ENCODE measurements at places on chromosomes 4 and X. TPM values are rescaled to one million over a fixed set of nuclear protein-coding genes. Genes with fewer than 3 reads are reported as not detected.

Gene OTC
- total RNA-seq: not detected

Gene FREM3
- not detected for total RNA-seq

Gene TLR7
- total RNA-seq: 25.2 TPM

Gene MID1
- 0.51 TPM for total RNA-seq

Gene JAKMIP1
- total RNA-seq: 15.0 TPM

DNA sequence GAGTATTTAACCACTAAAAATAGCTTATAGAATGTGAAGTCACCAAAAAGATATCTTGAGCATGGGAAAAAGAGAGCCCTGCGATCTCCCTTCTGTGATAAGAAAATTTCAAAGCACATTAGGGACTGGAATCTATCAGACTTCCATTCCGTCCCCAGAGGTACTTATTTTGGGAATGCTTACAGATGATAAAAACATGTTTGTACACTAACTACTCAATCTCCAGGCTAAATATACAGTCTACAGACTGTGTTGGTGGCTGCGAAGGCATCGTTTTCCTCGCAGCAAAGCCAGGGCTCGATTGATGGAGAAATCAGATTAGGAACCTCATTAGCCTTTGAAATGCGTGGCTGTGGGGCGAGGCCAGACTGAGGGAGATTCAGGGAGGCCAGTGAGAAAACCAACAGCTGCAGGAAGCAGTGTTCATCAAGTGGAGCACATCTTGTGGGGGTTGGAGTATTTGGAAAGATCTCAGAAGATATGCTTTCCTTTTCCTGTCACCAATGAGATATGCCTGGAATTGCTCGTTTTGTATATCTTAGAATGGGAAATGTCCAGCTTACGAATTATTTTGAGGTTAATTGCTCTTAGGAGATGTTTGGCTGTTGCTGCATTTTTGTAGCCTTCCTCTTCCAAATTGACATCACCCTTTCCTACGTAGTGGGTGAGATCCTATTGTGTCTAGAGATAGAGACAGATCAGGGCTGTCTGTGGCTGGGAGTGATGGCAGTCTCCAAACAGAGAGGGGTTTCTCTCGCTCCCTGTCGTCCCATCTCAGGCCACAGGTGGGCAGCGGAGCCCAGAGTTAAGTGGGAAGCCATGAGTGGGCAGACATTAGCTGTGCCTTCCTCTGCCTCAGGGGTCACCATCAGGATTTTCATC, 224.9 kb upstream of the FAT1 start:
- H3K27me3 ChIP-seq: no peaks in the 10 kb centered on the region
- no peak overlapping the region for H3K4me3 ChIP-seq
- no peaks in the 10 kb centered on the region for H3K4me1 ChIP-seq

DNA sequence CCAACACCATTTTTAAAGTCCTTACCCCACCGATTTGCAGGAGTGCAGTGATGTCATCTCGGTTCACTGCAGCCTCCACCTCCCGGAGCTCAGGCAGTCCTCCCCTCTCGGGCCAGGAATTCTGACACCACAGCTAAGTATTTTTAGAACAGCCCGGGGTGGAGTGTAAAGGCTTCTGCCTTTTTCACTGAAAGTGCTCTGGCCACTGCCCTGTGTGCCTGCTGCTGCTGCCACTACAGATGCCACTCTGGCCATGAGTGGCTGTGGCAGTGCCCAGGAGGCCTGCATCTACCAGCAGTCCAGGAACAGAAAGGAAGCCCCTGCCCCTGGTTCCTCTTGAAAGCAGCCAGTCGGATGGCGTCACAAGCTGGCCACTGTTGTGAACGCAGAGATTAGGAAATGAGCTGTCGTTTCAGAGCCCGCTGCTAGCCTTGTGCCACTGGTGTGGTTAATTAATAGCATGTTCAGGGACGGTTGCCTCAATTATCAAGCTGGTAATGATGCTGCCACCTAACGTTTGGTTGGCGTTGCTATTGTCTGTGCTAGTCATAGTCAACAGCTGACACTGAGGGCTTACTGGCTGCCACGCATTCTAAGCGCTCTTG, 23.6 kb upstream of the TBC1D14 start:
- no peak overlapping the region for H3K27ac ChIP-seq
- peak; percentile 34 for DNase-seq
- H3K36me3 ChIP-seq: peaks cover 10% of the 10 kb centered on the region
- H3K4me3 ChIP-seq: no peak overlapping the region
- no peaks in the 10 kb centered on the region for H3K27me3 ChIP-seq

DNA sequence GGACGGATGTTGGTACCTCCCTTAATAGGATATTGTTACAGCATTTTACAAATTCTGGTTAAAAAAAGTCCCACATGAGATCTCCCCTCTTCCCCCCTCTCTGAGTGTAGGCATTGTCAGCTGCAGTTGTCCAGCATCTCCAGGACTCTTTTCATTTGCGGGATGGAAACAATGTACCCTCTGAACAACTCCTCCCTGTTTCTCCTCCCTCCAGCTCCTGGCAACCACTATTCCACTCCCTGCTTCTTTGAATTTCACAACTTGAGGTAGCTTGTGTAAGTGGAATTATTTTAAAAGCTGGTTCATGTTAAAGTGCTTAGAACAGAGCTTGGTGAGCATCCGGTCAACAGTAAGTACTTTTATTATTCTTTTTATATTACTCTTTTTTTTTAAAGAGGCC, 69.8 kb downstream of the TBL1X start:
- H3K27me3 ChIP-seq: no peaks in the 10 kb centered on the region
- no peak overlapping the region for H3K27ac ChIP-seq
- DNase-seq: no peak
- H3K4me1 ChIP-seq: no peaks in the 10 kb centered on the region

GRCh38 chr4:114078636-114079035, 99.2 kb upstream of the ARSJ start:
- H3K27ac ChIP-seq: no peak overlapping the region
- no peaks in the 10 kb centered on the region for H3K4me1 ChIP-seq
- H3K27me3 ChIP-seq: no peaks in the 10 kb centered on the region

DNA sequence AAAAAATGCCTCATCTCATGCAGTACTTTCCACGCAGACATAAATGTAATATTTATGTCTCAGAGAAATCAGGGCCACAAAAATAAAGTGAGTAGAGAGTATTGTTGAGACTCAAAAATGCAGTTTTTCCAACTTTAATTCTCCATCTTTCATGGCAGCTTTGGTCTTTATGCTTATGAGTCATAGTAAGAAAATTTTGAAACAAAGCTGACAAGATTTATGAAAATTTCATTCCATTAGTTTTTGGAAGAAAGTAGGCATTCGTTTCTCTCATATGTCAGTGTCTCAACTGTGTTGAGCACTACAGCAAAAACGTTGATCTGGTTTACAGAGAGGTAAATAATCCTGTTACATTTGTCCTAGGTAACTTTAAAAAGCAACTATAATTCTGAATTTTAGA, 656.8 kb downstream of the IQCM start:
- H3K27ac ChIP-seq: no peak overlapping the region
- no peaks in the 10 kb centered on the region for H3K36me3 ChIP-seq
- no peak for DNase-seq
- no peaks in the 10 kb centered on the region for H3K4me1 ChIP-seq
- H3K27me3 ChIP-seq: no peaks in the 10 kb centered on the region
- no peak overlapping the region for H3K4me3 ChIP-seq

DNA sequence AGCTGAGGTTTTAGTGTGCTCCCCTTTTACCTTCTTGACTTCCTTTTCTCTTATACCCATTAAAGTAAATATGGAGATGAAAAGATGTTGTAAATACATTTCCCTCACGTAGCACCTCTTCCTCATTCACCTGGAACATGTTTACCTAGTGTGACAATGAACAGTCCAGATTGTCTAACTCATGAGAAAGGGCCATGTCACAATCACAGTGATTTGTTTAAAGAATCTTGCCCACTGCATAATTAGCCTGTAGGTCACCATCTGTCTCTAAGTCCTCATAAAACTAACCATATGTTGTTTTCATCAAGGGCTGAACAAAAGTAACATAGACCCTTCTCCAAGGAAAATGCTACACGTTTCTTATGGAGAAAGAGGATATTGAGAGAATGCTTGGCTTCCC, 85.7 kb downstream of the TSPAN5 start:
- H3K36me3 ChIP-seq: no peaks in the 10 kb centered on the region
- no peaks in the 10 kb centered on the region for H3K27me3 ChIP-seq
- no peaks in the 10 kb centered on the region for H3K4me1 ChIP-seq
- no peak for DNase-seq
- H3K4me3 ChIP-seq: no peak overlapping the region
- no peak overlapping the region for H3K27ac ChIP-seq

- H3K4me3 ChIP-seq: no peak overlapping the region
Measured at GRCh38 chr4:78876568-78877320, 62.5 kb downstream of the PAQR3 start.

DNA sequence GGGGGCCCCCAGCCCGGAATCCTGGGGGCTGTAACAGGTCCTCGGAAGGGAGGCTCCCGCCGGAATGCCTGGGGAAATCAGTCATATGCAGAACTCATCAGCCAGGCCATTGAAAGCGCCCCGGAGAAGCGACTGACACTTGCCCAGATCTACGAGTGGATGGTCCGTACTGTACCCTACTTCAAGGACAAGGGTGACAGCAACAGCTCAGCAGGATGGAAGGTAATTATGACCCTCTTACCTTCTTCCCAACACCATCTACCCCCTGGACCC, 1.0 kb downstream of the FOXO4 start:
- H3K4me3 ChIP-seq: peak overlapping the region; percentile 64
- no peaks in the 10 kb centered on the region for H3K36me3 ChIP-seq
- no peak overlapping the region for H3K27ac ChIP-seq
- H3K27me3 ChIP-seq: no peaks in the 10 kb centered on the region
- DNase-seq: no peak

- no peaks in the 10 kb centered on the region for H3K36me3 ChIP-seq
- DNase-seq: no peak
- no peak overlapping the region for H3K27ac ChIP-seq
- no peaks in the 10 kb centered on the region for H3K4me1 ChIP-seq
Measured at GRCh38 chr4:61225656-61226055, 25.5 kb downstream of the ADGRL3 start.
